ENCODE measurements at places on chromosomes 6 and 20.

- no peak for DNase-seq
These were observed 23.2 kb upstream of the SPAG4 start for GRCh38 chr20:35592339-35592974.

GRCh38 chr20:33896509-33896908 is 85.4 kb downstream of the CHMP4B start:
- DNase-seq: no peak

GRCh38 chr20:48805286-48805685 is 22.5 kb downstream of the PREX1 start:
- DNase-seq: no peak

GRCh38 chr6:32972353-32973143 is 4.2 kb downstream of the BRD2 start:
- no peak for DNase-seq

DNA sequence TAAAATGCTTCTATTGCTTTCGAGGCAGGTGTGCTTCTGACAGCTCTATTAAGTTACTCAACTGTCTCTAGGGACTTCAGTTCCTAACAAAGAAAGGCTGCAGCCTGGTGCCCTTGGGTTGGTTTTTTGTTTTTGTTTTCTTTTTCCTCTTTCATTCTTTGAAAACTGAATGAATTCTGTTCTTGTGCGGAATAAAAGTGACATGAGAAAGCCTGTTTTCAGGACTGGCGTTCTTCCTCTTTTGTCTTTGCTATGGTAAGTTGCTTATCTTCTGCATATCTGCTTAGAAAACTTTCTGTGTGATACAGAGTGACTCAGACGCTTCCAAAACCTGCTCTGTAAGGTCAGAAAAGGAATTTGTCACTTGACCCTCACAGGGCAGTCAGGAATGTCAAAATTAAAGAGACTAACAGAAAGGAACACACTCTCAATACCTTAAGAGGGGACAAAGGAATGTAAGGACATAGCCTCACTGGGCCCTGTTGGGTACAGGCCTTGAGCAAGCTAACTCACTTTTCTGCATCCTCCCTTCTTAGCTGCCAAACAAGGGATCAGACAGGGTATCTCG is 56.2 kb upstream of the NHSL1 start:
- DNase-seq: peak; percentile 62

GRCh38 chr20:11012975-11013374 is 339.2 kb upstream of the JAG1 start:
- DNase-seq: no peak

Data from epithelial cell of esophagus (primary cell).